ENCODE measurements at places on chromosomes 1 and 21.

DNA sequence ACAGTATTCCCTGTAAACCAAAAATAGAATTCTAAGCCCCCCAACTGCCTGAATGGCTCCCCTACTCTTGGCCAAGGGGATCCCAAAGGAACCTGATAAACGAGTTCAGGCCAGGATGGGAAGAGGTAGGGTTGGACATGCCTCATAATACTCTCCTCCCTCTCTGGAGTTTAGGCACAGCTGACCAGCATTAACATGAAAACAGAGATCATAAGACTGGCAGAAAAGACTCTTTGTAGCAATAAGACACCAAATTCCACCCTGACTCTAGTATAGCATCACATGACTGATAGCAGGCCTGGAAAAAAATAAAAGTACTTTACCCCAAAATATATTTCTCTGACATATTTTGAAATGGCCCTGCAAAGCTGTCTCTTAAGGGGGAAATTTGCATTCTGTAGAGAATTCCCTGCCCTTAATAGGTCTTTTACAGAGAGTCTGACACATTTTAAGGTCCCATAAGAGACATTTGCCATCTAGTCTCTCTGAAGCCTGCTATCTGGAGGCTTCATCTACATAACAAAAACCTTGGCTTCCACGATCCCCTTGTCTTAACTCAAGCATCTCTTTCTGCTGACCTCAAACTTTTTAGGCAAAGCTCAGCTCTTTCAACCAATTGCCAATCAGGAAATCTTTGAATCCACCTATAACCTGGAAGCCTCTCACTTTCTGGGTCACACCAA is 55.9 kb downstream of the SIK1 start:
- DNase-seq = no peak

GRCh38 chr1:101483982-101484688 is 247.3 kb downstream of the S1PR1 start:
- DNase-seq = peak; percentile 1

DNA sequence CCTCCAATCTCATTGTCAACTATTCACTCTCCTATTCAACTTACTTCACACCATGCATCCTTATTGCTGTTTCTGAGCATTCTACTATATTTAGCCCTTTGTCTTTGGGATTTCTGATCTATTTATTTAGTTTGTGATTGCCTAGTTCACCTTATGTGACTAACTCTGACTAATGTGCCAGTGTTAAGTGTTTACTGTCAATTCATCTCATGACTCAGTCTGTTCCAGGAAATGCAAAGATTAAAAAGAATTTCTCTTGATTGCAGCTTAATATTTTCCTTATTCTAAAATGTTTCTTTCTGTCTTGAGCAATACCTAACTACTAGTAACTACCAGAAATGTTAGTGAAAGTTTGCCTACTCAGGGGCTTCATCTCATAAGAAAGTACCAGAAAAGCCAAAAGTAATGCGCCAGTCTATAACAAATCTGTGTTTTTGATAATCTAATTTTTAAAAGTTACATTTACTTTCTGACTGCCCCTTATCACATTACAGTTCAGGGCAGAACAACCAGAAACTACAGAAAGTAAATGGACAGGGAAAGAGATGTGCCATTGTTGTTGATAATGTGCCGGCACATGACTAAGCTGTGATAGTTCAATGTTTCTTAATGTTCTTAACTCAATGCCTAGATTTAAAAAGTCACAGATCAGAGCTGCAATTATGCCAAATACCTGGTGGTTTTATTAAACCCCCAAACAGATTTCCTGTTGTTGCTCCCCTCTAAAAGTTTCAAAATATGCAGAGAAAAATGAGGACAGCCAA is 556.5 kb downstream of the PTBP2 start:
- DNase-seq = peak; percentile 63

DNA sequence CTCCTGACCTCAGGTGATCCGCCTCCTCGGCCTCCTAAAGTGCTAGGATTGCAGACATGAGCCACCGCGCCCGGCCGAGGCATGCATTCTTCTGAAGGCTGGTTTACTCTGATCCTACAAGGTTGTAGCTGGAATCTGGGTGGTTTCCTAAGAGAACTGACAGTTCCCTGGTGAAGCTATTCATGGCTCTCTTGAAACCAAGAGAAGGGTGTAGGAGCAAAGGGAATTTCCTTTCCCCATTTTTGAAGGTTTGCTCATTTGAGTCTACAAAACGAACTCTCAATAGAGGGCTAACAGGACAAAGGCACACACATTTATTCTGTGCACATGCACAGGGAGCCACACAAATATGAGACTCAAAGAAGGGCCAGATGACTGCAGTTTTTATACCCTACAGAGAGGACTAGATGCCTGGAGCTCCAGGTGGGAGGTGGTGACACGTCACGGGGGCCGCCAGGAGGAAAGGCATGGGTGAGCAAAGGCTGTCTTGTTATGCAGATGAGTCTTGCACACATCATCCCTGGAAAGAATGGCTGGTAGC is 49.5 kb upstream of the ERRFI1 start:
- DNase-seq = peak; percentile 35

DNA sequence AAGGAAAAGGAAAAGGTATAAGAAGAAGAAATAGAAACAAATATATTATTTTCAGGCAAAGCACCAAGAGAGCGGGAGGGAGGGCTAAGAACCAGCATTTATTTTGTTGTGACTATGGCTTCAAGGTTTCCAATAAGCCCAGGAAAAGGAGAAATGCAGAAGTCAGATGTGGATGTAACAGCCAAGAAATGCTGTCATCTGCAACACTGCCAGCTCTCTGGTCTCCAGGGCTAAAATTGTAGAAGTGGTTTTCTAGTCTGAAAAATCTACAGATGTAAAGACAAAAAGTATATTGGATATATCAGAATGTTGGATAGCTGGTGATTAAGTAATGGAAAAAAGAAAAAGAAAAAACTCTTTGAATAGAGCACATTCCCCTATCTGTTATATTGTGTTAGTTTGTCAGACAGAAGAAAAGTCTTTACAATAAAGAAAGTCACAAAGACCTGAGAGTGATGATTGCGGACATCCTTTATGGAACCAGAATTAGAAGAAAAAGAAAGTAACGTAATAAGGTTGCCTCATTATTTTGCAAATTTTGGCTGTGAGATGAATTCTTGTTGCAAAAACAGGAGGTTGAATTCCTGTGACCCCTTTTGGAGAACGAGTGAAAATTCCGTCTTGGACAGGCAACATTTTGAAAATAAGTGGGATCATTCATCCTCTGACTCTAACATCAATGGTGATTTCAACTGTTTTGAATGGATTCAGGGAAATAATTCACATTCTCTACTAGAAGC is 938.1 kb downstream of the TTLL7 start:
- DNase-seq = no peak

DNA sequence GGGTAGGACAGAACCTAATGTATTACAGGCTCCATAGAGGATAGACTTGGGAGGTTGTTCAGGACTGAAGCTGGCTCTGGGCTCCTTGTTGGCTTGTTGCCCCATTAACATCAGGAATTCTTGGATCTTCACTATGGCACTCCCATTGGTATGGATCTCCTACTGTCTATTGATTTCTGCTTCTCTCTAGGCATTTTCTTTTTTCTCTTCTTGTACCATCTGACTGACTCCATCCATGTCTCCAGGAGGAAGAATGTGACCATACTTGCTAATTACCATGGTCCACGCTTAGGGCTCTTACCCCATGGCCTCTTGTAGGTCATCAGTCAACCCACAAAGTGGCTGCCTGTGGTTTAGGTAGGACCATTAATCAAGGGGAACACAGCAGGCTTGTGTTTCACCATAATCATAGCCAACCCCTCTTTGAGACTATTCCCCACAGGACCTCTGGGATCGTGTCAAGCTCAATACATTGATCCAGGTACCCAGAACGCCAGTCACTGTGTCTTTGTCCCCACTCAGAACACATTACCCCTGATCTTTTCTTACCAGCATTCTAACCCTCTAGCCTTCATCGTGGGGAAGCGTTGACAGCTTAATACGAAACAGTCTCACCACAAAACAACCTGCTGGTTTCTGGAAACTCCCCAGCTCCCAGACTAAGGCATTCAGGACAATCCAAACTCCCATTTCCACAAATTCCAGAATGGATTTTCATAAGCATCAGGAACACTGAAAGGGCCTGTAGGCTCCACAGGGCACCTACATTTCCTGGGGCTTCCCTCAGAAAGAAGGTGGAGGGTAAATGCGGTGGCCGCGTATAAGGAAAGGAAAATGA is 97.1 kb downstream of the ETS2 start:
- no peak for DNase-seq

- DNase-seq = peak; percentile 25
These were observed 16.6 kb downstream of the UTP11 start for GRCh38 chr1:38029081-38029681.

- DNase-seq = peak; percentile 46
These were observed 88.4 kb downstream of the SDCCAG8 start for GRCh38 chr1:243343970-243344937.

DNA sequence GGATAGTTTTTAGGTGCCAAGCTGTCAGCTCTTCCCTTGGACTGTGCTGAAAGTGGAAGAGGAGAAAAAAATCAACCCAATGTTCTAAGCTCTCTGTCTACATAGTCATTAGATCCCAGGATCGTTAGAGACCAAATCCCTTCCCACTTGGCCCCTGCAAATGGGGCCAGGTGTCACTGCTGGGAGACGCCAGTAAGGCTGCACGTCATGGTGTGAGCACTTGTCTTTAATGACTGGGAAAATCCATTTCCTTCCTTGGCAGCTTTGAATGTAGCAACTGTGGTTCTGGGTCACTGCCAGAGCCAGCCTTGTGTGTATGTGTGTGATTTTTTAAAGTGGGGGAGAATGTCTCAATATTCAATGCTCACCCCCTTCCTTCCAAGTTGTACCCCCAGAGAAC is 59.9 kb downstream of the MAN1C1 start:
- DNase-seq = peak; percentile 27

DNA sequence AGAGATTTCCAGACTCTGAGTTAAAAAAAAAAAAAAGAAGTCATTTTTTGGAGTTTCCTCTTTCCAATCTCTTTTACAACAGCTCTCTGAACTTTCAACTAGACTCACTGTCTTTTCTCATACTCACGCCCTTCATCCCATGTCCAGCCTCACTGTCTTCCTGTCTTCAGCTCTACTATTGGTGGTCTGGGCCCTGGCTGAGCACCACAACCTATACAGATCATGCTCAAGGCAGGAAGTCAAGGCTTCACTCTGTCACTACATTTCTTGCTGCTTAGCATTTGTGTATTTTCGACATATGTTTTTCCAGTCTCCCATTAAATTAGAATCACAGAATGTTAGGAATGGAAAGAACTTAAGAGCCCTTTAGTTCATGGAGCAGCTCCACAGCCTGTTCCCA is 106.4 kb upstream of the PPP2R5A start:
- DNase-seq = peak; percentile 82

- DNase-seq = peak; percentile 74
These were observed 94.0 kb downstream of the ST6GALNAC5 start for GRCh38 chr1:76961181-76961819.

GRCh38 chr1:40383488-40384412 is 10.2 kb downstream of the SMAP2 start:
- DNase-seq = peak; percentile 51

- no peak for DNase-seq
These were observed 131.2 kb upstream of the COA6 start for GRCh38 chr1:234241941-234242490.

GRCh38 chr1:20322081-20322824 is 31.6 kb downstream of the VWA5B1 start:
- no peak for DNase-seq

GRCh38 chr1:157089789-157090188 is 9.8 kb downstream of the ETV3L start:
- no peak for DNase-seq

DNA sequence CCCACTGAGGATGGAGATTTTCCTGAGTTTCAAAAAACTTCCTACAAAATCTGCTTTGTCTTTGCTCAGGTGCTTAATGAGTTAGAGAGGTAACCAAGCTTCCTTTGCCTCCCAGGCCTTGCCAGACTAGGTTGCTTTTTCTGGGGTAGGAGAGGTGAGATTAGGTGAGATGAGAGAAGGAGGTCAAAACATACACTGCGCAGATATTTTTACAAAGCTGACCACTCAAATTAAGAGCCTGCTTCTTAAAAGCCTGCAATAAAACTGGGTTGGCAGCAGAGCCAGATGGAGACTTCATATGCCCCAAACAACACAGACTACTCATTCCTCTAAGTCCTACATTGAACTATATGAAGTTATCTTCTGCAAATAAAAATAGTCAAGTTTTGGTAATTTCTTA is 352.5 kb downstream of the NUF2 start:
- DNase-seq = peak; percentile 1

- DNase-seq = no peak
These were observed 17.1 kb upstream of the HDAC1 start for GRCh38 chr1:32274646-32275340.

- DNase-seq = no peak
These were observed 28.5 kb upstream of the SDE2 start for GRCh38 chr1:226027538-226028217.

DNA sequence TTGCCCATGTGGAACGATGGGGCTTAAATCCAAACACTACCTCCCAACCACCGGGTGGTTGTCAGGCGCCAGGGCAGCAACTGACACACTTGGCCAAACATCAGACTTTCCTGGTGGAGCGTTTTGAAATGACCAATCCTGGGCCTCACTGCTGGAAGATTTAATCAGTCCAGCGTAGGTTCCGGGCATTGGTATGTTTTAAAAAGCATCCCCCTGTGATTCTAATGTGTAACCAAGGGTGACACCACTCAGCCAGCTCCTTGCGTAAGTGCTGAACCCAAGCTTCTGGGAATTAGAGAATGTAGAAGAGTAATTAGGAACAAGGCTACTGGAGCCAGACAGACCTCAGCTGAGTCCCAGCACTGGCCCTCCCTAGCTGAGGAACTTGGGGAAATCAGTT is 44.8 kb upstream of the KAZN start:
- DNase-seq = no peak

DNA sequence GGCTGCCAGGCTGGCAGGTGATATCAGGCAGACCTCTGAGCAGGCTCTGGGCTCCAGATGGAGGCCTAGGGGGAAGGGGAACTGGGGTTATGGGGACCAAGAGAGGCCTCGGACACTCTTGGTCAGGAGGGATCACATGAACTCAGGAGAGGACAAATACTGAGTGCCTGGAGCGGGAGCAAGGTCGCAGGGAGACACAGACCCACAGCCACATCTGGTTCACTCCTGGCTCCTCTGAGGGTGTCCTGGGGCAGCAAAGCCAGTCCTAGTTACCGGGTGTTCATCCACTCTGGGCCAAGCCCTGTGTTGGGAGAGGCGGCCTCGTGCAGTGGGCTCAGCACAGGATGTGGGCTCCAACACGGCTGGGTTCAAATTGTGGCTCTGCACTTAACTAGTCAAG is 239.0 kb downstream of the PTPRU start:
- DNase-seq = no peak

DNA sequence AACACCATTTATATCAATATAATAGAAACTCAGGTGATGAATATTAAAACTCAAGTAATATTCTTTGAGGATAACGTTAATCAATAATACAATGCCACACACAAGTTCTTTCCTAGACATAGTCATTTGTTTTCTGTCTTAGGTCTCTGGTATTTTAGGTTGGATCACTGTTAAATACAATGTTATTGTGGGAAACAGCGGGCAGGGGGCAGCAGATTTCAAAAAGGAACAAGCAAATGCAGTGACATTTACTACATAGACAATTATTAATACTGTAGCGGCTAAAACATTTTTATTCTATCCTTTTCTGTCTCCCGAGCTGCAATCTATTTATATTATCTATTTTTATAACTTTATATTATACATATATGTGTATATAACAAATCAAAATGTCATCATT is 186.4 kb upstream of the ZNHIT6 start:
- peak; percentile 53 for DNase-seq

GRCh38 chr1:154923695-154924094 is 12.8 kb downstream of the PMVK start:
- DNase-seq = no peak
